CD4-positive, alpha-beta T cell treated with Interleukin-2 at 100 ng/mL for 4 hours (primary cell): ENCODE measurements at places on chromosomes 6 and 20.

GRCh38 chr6:18154507-18155149, at the start of gene TPMT:
Gene TPMT (minus strand): TSS chr6:18155077. CDS start chr6:18149127, 5,950 bp downstream.
- DNase-seq = no peak

- peak; percentile 8 for DNase-seq
Observed at GRCh38 chr6:43454696-43455530, 435 bp downstream of the DLK2 start.

GRCh38 chr20:41147767-41148191, 10.4 kb downstream of the PLCG1 start:
- no peak for DNase-seq

- no peak for DNase-seq
Observed at GRCh38 chr6:133767357-133767970, 121.4 kb upstream of the TCF21 start.

- DNase-seq = no peak
Observed at GRCh38 chr20:37377346-37378081, 31.6 kb downstream of the SRC start.

DNA sequence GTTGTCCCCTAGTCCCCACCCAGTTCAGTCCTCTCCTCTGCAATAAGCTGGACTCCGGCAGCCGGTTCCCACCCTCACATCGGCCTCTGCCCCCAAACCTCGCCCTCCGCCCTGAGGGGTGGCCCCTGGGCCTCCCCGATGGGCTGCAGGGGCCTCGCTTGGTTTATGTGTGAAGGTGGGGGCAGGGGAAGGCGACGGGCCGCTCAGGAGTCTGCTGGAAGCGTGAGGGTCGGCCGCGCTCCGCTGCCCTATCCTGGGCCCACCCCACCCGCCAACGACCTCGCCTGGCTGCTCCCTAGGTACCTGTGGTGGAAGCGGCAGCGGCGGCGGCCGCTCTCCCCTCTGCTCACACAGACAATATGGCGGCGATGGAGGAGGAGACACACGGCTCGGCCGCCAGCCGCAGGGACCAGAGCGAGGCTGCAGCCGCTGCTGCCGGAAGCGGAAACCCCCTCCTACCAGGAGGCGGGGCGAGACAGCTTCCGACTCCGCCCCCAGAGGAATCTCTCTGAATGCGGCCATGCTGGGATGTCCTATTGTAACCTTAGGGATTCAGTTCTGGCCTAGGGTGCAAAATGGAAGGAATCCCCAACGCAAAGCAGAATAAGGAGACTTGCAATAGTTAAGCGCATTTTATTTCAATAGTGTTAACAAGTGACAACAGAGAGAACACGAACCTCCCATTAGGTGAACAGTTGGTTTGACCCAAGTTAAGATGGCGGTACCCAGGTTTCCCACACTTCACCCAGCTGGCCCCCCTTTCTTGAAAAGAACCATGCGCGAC, at the start of gene CSNK2A1:
Gene CSNK2A1 (minus strand): TSS at position 422 of the 784 bp plus-strand sequence. CDS start 35,239 bp downstream, outside the sequence.
- DNase-seq = peak; percentile 98

DNA sequence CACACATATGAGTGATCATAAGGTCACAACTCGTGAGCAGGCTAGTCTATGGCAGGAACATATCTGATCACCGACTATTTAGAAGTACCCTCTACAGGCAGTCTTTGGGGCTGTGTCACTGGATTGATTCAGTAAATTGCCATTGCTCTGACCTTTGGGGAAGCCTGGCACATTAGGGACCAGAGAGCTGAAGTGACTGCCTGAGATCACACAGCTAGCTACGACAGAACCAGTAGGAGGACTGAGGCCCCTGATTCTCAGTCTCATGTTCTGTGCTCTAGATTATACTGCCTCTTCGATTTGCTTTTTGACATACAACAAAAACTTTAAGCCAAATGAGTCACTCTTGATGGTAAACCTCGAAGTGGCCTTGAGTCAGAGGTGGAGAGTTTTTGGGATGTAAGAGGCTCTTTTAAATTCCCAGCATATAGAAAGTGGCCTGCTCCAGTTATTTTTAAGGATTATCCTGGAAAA, 247.5 kb upstream of the SUPT3H start:
- DNase-seq = no peak

- DNase-seq = peak; percentile 42
Observed at GRCh38 chr6:89944826-89945407, 50.6 kb downstream of the GJA10 start.

DNA sequence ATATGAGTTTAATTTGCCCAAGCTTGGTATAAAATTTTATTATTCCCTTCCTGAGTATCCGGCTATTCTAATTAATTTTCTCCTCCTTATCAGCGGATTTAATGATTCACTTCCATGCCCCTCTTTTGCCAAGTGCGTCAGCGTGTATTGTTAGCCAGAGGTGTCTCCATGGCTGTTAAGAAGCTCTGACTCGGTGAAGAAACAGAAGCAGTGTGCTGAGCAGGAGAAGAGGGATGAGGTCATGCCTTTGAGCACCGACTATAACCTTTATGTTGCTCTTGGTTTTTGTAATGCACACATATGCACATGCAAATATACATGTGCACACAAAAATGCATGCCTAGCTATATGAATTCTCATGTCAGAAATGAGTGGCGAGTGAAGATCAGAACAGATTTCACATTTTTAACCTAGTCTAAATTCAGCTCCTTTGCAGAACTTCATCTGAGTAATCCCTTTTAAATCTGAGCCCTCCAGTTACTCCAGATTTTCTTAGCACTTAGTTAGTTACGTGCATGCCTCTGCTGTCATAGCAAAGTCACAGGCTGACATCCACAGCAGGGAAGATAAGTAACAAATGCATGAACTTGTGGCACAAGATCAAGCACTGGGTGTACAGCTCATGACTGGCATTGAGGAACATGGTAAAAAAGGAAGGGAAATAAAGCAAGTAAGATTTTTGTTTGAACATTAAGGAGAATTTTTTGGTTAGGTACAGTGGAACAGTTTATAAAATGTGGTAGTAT, 24.3 kb downstream of the HTR1E start:
- DNase-seq = no peak

DNA sequence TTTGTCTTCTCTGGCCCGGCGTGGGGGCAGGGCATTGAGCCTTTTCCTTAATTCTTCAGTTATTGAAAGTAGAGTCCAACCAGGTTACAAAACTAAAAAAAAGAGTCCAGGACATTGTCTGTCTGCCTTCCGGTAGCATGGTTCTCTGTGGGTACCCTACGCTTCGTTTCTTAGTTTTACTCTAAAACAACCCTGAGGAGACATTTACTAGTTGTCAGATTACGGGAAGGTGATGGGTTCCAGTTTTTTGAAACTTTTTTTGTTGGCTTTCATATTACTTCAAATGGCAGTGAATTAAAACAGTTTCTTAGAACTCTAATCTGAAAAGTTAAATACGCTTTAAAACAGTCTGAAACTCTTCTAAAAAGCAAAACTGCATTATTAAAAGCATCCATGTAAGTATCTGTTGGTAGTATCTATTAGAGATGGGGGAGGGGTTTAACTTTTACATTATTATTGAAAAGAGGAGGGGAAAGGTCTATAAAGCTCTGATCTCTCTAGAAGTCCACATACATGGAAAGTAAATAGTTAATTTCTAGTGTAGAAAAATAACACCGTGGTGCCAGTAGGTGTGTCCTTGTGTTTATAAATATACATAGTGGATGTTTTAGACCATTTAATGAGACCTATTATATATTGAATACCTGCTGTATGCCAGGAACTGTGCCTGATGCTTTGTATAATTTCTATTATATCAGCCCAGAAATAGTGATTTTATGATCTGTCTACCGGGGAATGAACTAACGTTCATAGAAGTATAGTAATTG, 2.2 kb downstream of the BICRAL start:
- peak; percentile 56 for DNase-seq
